ENCODE measurements at places on chromosomes 11 and 22.

DNA sequence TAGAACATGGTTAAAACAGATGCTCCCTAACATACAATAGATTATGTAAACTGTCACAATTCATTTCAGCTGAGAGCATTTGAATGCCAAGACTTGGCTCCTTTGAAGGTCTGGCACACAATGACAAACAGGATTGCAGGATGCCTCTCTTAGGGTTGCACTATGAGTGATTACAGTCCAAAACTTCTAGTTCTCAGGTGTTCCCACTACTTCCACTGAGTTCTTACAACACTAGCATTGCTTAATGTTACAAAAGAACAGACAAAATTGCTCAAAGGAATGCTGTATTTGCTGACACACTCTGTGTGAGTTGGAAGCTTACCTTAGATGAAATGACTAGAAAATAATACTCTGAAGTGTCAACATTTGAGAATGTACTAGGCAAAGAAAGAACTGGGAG lies 2413.8 kb upstream of the RAG2 start:
- no peak for DNase-seq

- peak; percentile 91 for DNase-seq
Measured at GRCh38 chr11:2898366-2899079, 12.9 kb upstream of the CDKN1C start.

- no peak for DNase-seq
Measured at GRCh38 chr22:44542561-44543222, 44.7 kb upstream of the RTL6 start.

DNA sequence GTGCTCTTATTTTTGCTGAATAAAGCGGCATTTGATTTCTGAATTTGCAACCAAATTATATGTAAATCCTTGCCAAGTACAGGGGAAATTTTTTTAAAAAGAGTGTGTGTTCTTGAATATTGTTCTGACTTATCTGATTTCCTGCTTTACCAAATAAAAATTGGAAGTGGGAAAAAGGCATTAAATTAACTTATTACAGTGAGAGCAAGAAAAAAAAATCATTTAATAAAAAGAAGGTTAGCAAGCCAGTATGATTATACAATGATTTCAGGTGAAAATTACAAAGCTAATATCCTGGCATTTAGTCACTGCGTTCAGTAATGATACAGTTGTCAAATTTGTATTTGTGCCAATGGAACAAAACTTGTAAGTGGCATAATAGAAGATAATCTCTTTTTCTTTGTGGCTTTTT lies 82.1 kb upstream of the PPARA start:
- peak; percentile 59 for DNase-seq

- no peak for DNase-seq
Measured at GRCh38 chr11:116107229-116107628, 603.0 kb upstream of the CADM1 start.

GRCh38 chr22:46655861-46656608 lies 35.8 kb downstream of the GRAMD4 start:
- no peak for DNase-seq

- peak; percentile 68 for DNase-seq
Measured at GRCh38 chr11:83713708-83714107, 427.5 kb upstream of the CCDC90B start.

DNA sequence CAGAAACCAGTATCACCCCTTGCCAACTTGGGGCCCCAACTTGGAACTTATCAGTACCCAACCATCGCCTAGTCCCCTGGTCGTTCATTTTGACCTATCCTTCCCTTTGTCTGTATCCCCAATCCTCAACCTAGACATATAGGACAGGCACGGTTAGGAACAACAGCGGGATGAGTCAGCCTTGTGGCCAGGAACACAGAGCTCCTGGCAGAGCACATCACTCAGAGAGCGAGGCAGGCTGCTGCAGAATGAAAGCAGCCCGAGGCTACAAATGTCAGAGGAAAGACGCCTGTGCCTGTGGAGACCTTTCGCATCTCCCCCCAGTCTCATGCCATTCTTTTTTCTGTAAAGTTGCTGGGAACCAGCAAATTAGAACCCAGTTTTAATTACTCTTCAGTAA lies 14.6 kb downstream of the DKK3 start:
- DNase-seq: peak; percentile 85

- DNase-seq: no peak
Measured at GRCh38 chr11:107196732-107197131, 178.5 kb upstream of the GUCY1A2 start.

- DNase-seq: peak; percentile 55
Measured at GRCh38 chr11:67584205-67584880, 731 bp downstream of the GSTP1 start.

All from fibroblast of mammary gland (primary cell).